ENCODE measurements at places on chromosomes 3 and 15. TPM values are rescaled to one million over a fixed set of nuclear protein-coding genes. Genes with fewer than 3 reads are reported as not detected.

Gene DCBLD2
- 76.0 TPM for total RNA-seq

Gene TMEM87A
- 54.5 TPM for total RNA-seq

Gene HRG
- total RNA-seq = not detected

Gene IL12A
- total RNA-seq = 0.65 TPM

Gene ACKR4
- total RNA-seq = 4.0 TPM

Gene YEATS2
- 55.7 TPM for total RNA-seq

Gene CYP11A1
- total RNA-seq = not detected

Gene MAGI1
- total RNA-seq = 34.3 TPM

Gene FRMD4B
- total RNA-seq = 146 TPM

Gene GMPS
- total RNA-seq = 125 TPM

Gene MYD88
- 13.1 TPM for total RNA-seq

Gene SMCO1
- not detected for total RNA-seq

Gene MYL3
- not detected for total RNA-seq

Gene FBXO40
- total RNA-seq = not detected

Gene GOLGA6L7
- not detected for total RNA-seq

Gene TM4SF1
- total RNA-seq = 906 TPM

Gene DISP2
- 0.27 TPM for total RNA-seq

Gene PPP1R14D
- total RNA-seq = not detected

Gene PARP15
- 0.57 TPM for total RNA-seq

Gene PSMD6
- total RNA-seq = 120 TPM

Gene DUOXA2
- not detected for total RNA-seq

Gene LRRC15
- not detected for total RNA-seq

Gene BFSP2
- not detected for total RNA-seq

Gene CLDN16
- total RNA-seq = not detected

Gene GASK1A
- not detected for total RNA-seq

Gene SNAPC5
- 12.0 TPM for total RNA-seq

Gene GPR62
- total RNA-seq = not detected

Gene SLC51A
- total RNA-seq = not detected

Gene MEIS2
- 37.7 TPM for total RNA-seq

Gene DPPA4
- not detected for total RNA-seq

Gene ZMYND10
- total RNA-seq = 0.13 TPM

Gene NEK10
- 20.6 TPM for total RNA-seq

Gene FETUB
- not detected for total RNA-seq

Gene MOBP
- 0.13 TPM for total RNA-seq

Gene PTX3
- 684 TPM for total RNA-seq

Gene KBTBD8
- total RNA-seq = 6.0 TPM

Gene TRA2B
- 307 TPM for total RNA-seq

Gene CXCR6
- total RNA-seq = not detected

Gene TRIM42
- total RNA-seq = not detected

Gene C3orf70
- 2.9 TPM for total RNA-seq

Gene SLC51B
- not detected for total RNA-seq

Gene CCDC54
- total RNA-seq = not detected

Gene CACNA2D3
- not detected for total RNA-seq

Gene EXOG
- total RNA-seq = 18.6 TPM

Gene SPSB4
- under 0.01 TPM for total RNA-seq

Gene CYP8B1
- total RNA-seq = not detected

Gene LINGO1
- total RNA-seq = not detected

Gene GP9
- not detected for total RNA-seq

Gene CALML4
- total RNA-seq = 4.2 TPM

Gene ZBED2
- not detected for total RNA-seq

Gene CNTN6
- total RNA-seq = not detected

Gene NLGN1
- total RNA-seq = 52.5 TPM

Gene FAM43A
- 165 TPM for total RNA-seq

Gene DNAJA4
- 7.2 TPM for total RNA-seq

Gene AADACL2
- not detected for total RNA-seq

Gene VGLL3
- 3.7 TPM for total RNA-seq

Gene RASL12
- total RNA-seq = not detected

Gene ALG1L2
- total RNA-seq = 0.27 TPM

Gene ANKRD28
- 199 TPM for total RNA-seq

Measured in thoracic aorta endothelial cell (primary cell).